ENCODE measurements at places on chromosomes 1 and 21. TPM values are rescaled to one million over a fixed set of nuclear protein-coding genes. Genes with fewer than 3 reads are reported as not detected.
A peak's percentile ranks its signal among the peaks of the same experiment; 100 is the strongest.

DNA sequence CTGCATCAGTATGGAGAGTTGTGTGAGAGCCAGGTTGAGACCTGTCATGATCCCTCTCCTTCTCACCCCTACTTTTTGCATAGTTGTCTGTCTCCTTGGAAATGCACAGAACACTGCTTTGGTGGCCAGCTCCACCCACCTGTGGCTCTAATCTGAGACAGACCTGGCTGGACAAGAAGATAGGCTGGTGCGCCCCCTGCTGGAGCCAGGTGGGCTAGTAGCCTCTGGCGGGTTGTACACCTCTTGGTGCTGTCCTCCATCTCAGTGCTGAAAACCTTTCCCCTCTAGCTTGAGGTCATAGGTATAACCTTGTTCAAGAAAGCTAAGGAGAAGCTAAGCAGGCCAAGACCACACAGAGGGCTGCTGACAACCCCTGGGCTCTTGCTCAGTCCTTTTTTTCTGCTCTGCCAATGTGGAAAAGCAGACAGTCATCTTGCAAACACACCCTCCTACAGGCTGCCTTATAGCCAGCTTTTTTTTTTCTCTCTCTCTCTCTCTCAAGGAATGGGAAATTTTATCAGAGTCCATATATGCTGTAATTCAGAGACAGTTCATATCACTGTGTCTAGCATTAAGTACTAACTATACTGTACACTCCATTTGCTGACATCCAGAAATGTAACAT lies 58.8 kb upstream of the SPATA6 start:
- DNase-seq, result peak; percentile 83

DNA sequence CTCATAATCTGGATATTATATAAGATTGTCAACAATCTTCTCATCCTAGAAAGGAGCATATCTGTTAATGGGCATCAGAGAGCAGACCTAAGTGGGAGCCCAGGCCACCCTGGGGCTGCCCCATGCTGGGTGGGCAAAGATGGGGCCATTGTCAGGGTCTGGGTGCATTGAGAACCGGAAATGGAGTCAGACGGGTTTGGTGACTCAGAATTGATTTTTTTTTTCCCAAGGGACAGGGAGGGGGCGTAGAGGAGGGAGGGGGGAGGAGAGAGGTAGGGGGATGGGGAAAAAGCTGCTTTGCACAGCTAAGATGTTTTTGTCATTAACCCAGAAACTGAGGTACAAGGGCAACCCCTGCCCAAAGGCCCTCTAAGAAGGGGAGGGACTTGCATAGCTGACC lies 1.3 kb downstream of the ATXN7L2 start:
- DNase-seq, result peak; percentile 15

DNA sequence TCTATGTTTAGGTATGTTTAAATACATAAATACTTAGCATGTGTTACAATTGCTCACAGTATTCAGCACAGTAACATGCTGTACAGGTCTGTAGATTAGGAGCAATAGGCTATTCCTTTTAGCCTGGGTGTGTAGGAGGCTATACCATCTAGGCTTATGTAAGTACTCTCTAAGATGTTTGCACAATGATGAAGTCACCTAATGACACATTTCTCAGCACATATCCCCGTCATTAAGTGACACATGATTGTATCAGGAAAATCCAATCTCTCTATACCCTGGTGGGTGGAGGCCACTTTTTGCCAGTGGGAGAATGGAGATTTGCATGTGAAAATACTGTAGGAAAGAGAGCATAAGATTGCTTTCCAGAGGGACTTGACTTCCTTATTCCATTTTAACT lies 5.5 kb upstream of the TEDDM1 start:
- no peak for DNase-seq

- no peak for DNase-seq
Measured at GRCh38 chr1:196877964-196878363, 9.9 kb upstream of the CFHR4 start.

- DNase-seq, result peak; percentile 83
Measured at GRCh38 chr1:54297596-54298283, 97.8 kb downstream of the MRPL37 start.

Gene C21orf91
- total RNA-seq, result 9.1 TPM

Gene CCDC181
- 0.15 TPM for total RNA-seq

All from left colon (tissue), 2 donors.